ENCODE measurements at places on chromosomes 12 and 14.

- DNase-seq, result no peak
Observed at GRCh38 chr12:94135896-94136295, 12.5 kb upstream of the PLXNC1 start.

DNA sequence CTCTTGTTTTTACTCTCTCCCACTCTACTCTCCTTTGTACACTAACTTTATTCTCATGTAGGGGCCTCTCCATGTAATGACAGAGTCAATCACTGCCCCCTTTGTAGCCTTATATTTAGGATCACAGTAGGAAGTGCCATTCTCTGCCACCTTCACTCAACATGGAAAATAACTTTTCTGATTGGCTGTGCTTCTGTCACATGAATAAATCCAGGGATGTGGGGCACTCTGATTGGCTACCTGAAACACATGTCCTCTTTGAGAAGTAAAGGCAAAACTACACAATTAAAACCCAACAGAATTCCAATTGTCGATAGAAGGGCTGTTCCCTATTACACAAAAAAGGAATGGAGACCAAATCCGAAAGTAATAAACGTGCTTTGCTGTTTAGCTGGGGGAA lies at the start of gene RNASE9:
RNASE9 (minus strand) TSS at position 87 of the 400 bp plus-strand sequence.
- no peak for DNase-seq

DNA sequence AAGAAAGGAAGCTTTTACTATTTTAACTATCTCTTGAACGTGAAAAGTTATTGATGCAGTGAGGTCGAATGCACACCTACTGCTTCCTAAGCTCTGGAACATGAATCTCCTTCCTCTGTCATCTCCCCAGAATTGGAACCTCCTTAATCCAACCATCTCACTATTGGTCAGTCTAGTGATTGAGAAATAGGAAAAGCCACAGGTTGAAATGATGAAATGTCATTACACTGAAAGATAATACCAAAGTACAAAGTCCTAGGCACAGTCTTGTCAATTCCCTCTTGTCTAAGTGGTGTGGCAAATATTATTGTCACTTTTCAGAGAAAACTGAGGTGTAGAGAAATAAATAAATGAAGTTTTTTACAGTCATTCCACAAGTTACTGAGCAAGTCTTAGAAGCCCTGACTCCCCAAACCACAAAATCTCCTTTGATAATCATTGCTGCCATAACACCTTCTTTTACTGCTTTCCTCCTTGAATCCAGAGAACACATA lies 19.5 kb upstream of the HIGD1C start:
- DNase-seq, result no peak

DNA sequence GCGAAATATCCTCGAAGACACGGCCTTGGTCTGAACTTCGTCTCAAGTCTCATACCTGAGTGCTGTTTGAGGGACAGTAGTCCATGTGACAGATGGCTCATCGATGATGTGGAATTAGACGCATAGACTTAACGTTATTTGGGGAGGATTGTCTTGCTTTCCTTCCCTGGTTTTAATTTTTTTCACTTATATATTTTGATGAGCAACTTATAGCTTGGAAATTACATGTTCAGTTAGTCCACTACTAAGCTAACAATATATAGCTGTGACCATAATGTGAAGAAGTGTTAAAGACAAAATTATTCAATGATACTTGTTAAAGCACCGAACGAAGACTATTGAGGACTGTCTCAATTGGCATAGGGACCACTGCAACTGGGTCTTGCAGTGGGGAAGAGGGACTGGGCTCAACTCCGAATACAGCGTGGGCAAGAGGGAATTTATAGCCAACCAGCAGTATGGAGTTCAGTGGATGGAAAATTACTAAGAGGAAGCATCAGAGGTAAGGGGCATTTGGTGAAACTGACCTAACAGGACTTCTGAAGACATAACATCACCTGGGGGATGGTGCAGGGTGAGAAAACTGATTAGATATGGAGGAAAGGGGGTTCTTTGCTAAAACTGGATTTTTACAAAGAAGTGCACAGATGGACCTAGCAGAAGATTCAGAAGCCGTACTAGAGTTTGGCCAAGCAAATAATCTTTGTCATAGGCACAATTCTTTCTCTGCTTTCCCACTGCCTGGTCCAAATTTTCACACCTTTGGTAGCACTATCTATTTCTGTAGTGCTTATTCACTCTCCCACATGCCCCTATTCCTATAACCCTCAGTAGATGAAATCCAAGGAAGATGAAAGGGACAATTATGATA lies 910 bp upstream of the TM7SF3 start:
- DNase-seq, result no peak

DNA sequence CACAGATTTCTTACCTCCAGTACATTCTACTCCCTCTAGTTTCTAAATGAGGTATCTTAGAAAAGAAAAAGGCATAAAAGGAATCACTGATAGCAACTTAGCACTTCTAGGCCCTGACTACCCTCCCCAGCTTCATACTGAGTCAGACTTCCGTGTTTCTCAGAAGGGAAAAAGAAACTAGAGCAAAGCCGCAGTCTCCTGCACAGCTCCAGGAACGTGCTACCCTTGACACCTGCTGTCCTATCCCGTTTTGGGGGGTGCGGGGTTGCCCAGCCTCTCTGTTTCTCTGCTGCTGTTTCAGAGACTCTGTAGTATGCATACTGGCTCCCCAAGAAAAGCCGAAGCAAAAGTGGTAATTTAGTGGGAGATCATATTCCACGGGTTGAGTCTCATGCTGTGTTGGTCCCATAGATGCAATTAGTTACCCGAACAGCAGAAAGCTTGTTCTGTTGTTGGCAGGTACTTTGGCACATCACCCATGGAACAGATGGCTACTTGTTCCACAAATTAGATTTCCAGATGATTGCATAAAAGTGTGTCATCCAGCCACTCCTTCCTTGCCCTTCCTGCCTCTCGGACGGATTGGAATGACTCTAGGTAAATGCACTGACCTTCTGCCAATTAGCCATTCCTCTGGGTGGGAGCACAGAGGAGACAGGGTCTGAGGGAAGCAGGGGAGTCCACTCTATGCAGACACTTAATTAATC lies 438.1 kb downstream of the FUT8 start:
- peak; percentile 40 for DNase-seq

DNA sequence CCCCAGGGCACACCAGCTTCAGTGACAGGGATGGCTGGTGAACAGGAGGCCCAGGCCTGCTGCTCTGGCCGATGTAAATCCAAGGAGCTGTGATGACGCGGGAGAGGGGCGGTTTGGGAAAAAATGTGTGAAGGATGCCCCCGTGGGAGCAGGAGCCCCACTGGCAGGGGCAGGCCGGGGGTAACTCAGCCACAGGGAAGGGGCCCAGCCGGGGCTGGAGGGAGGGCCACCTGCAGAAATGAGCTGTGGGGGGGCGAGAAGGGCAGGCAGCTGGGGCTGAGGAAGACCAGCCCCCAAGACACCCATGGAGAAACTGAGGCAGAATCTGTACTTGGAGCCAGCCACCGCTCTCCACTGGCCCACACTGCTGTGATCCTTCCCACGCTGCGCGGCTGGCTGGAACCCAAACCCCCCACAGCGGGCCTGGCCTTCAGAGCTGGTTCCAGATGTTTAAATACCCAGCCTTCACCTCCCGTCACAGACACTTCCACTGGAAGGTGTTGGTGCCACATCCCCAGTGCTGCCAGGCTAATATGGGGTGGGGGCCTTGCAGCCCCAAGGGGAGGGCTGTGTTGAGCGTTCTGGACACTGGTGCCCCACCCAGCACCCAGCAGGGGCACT lies 28.5 kb upstream of the ANKRD9 start:
- DNase-seq, result no peak

- no peak for DNase-seq
Observed at GRCh38 chr12:29589286-29589820, 91.9 kb upstream of the OVCH1 start.

DNA sequence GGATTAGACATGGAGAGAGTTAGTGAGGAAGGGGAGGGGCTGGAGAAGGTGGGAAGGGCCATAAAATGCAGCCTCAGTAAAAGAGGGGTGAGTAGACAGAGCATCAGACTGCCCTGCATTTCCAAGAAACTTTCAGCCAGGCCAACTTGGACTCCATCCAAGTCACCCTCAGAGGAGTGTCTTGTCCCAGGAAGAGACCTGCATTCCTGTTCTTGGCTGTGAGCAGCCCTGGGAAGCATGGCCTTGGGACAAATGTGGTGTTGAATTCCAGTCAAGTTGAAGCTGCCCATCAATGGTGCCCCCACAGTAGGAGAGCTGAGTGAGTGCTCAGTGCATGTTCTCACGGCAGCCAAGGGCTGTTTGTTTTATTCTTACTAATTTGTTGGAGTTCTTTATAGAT lies 35.0 kb upstream of the TUNAR start:
- peak; percentile 58 for DNase-seq

DNA sequence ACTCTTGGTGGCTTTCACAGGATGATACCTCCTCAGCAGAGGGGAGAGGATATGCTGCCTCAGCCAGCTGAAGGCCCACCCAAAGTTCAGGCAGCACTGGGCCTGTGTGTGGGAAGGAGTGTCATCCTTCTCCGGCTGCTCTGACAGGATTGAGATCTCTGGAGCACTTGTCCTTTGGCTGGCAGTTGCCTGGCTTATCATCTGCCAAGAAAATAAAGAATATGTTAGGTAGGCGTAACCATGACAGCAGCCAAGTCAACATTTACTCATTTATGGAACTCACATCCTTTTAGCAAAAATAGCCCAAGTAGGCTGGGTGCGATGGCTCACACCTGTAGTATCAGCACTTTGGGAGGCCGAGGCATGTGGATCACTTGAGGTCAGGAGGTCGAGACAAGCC lies 68.5 kb downstream of the PPFIBP1 start:
- no peak for DNase-seq

DNA sequence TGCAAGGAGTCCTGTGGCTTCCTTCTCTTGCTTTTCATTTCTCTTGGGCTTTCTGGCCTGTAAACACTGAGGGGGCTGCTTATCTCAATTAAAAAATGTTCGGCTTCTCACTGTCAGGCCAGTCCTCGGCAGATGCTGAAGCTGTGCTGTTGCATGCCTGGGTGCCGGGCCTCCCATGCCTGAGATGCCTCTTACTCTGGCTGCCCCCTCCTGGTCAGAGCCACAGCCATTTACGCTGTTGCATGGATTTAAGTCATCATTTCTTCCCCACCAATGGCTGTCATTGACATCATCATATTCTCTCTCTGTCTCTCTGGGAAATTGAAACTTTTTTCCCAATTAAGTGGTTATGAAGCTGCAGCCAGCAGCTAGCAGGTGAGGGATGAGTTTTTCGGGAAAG lies 53.7 kb downstream of the FOXN4 start:
- DNase-seq, result no peak

DNA sequence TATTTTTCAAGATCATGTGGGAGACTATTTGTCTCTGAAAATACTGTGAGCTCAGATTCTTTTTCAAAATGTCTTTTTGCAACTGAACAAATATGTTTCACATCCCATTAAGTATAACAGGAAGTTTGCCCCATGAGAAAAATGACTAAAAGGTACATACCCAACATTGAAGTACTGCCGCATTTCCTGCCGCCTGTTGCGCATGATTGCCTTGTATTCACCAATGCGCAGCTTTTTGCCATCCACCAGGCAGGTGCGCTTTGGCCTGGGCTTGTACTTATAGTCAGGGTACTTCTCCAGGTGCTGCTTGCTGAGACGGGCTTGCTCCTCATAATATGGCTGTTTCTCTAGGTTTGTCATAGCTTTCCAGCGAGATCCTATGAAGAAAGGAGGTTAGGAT lies 413.2 kb downstream of the SOX5 start:
- no peak for DNase-seq

- DNase-seq, result no peak
Observed at GRCh38 chr14:23406244-23406643, 1.8 kb downstream of the MYH6 start.

GRCh38 chr12:107248187-107248586 lies 154.8 kb upstream of the CRY1 start:
- no peak for DNase-seq

GRCh38 chr12:12094481-12094880 lies 23.7 kb downstream of the BCL2L14 start:
- DNase-seq, result peak; percentile 52

DNA sequence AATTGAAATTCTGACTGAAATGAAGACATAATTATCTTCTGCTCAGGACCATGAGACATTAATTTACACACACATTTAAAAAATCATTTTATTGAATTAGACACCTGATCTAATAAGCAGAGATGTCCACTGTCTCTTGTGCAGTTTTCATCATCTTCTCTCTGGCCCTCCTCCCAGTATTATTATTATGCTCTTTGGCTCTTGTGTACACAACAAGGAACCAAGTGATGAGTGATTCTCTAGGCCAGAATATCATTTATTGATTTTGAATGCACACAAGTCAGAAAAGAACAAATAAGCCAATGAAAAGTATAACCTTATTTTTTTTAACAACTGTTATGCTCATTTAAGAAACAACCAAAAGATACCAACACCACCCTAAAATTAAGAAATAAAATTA lies 244.7 kb upstream of the KRR1 start:
- no peak for DNase-seq

- DNase-seq, result no peak
Observed at GRCh38 chr14:68238976-68239375, 419.4 kb downstream of the RAD51B start.

DNA sequence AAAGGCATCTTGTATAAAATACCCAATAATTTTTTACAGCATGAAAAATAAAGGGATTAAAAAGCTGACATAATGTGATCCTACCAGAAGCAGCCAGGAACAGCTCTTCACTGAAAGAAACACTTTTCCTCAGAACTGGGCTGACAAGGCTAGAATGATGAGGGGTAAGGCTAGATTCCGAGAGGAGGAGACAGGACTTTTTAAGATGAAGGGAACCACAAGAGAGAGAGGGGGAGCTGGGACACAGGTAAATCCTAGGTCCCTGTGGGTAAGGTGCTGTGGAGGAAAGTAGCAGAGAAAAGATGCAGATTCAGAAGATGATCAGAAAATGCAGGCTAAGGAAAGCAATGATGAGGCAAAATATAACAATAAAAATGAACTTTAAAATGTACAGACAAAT lies 29.5 kb downstream of the C2CD5 start:
- no peak for DNase-seq

- peak; percentile 86 for DNase-seq
Observed at GRCh38 chr14:94317259-94317658, 5.9 kb downstream of the SERPINA6 start.

DNA sequence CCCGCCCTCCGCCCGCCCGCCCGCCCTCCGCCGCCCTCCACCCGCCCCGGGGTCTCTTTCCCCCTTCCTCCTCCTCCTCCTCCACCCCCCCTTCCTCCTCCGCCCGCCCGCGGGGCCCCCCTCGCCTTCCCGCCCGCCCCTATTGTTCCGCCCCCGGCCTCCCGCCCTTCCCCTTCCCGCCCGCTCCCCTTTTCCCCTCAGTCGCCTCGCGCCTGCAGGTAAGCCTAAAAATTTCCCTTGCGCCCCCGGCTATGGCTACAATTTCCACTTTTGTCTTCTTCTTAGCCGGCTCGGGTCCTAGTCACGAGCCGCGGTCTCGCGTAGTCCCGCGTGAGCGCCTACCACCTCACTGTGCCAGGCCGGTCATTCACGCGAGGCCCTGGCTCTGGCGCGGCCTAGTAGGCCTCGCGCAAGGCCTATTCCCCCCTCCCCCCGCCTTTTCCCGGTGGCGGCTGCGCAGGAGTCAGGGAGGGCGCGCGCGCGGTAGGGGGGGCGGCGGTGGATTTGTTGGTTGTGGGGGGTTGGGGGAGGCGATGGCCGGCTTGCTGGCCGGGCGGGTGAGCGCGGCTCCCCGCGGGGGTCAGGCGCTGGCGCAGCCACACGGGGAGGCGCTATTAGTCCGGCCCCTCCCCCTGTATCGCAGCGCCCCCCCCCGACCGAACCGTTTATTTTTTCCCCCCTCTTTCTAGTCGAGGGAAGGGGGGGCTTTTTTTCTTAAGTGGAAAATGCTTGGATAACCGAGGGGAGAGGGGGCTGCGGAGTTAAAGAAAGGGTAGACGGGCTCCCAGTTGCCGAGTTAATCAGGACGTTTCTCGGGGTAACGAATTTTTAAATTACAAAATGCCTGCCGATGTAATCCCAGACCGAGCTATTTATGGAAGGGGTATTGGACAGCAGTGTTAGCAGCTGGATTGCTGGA lies 516 bp downstream of the PCBP2 start:
- DNase-seq, result peak; percentile 92
